ENCODE measurements at places on chromosomes 2 and 18. TPM values are rescaled to one million over a fixed set of nuclear protein-coding genes. Genes with fewer than 3 reads are reported as not detected.

DNA sequence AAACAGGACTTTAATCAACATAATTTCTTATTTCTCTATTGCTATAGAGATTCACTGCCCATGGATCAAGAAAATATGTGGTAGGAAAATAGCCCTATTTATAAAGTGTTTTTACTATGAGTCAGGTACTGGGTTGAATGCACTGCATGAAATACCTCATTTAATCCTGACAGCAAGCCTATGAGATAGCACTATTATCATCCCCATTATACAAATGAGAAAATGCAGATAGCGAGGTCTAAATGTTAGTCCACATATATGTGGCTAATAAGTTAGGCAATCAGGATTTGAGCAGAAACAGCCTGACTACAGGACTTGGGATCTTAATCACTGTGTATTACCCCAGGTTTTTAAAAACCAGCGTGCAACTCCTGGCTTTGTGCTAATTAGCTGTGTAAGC, 8.5 kb upstream of the LYPD1 start:
- DNase-seq, result no peak

Gene VIT
- 0.48 TPM for total RNA-seq

Gene ZNF385B
- not detected for total RNA-seq

GRCh38 chr2:43131051-43131889, 95.1 kb downstream of the ZFP36L2 start:
- peak; percentile 82 for DNase-seq

- no peak for DNase-seq
Observed at GRCh38 chr2:1621041-1621440, 123.3 kb downstream of the PXDN start.

DNA sequence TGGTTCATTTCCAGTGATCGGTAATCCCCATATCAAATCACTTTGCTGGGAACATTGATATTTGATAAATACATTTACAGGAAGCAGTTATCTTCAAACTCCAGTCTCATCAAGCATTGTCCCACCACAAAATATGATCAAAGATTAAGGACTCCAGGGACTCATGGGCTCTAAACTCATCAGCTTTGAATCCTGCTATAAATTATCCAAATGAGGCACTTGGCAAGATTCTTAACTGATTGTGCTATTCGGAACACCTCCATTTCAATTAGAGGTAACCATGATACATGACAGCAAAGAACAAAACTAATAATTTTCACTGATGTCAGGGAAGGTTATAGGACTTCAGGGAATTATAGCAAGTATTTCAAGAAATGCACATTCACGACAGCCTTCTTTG, 1088.1 kb upstream of the PIK3C3 start:
- DNase-seq, result no peak

- DNase-seq, result no peak
Observed at GRCh38 chr18:336713-337112, 68.9 kb upstream of the THOC1 start.

Gene ANKRD30B
- total RNA-seq, result not detected

GRCh38 chr2:134290358-134290757, 36.5 kb downstream of the MGAT5 start:
- DNase-seq, result no peak

DNA sequence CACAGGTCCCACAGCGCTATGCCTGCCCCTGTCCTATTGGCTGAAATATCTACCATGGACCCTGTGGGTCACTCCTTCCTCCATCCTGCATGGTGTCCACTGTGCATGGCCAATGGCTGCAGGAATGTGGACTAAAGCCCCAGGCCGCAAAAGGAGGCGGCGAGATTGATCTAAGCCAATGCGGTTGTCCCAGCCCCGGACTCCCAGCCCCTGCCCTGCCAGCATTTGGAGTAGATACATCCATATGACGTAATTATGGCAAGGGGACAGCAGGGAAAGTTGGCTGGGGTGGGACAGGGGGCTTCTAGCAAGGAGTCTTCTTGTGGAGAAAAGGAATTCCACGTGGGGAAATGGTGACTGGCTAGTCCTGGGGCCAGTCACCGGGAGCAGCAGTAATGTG, 11.4 kb upstream of the ZNF516 start:
- no peak for DNase-seq

- peak; percentile 4 for DNase-seq
Observed at GRCh38 chr2:95314964-95315611, 17.9 kb downstream of the KCNIP3 start.

- DNase-seq, result no peak
Observed at GRCh38 chr2:31136732-31137131, 1.5 kb downstream of the GALNT14 start.

DNA sequence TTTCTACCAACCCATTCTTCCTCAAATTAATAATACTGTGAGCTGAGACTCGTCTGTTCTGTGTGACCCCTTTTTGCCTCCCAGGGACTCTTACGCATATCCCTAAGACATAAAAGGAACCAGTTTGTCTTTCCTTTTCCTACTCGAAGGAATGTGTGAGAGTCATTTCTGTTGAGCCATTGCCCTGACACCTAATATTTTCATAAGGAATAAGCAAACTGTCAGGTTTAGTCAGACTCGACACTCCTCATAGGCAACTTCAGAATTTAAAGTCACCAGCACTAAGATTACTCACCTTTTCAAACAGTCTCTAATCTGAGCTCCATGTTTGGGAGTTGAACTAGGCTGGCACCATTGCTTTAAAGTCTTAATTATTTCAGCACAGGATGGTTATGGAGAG, 305.5 kb downstream of the IKZF2 start:
- DNase-seq, result peak; percentile 3

Gene FN1
- total RNA-seq, result 3,760 TPM

Gene DYSF
- total RNA-seq, result 134 TPM

DNA sequence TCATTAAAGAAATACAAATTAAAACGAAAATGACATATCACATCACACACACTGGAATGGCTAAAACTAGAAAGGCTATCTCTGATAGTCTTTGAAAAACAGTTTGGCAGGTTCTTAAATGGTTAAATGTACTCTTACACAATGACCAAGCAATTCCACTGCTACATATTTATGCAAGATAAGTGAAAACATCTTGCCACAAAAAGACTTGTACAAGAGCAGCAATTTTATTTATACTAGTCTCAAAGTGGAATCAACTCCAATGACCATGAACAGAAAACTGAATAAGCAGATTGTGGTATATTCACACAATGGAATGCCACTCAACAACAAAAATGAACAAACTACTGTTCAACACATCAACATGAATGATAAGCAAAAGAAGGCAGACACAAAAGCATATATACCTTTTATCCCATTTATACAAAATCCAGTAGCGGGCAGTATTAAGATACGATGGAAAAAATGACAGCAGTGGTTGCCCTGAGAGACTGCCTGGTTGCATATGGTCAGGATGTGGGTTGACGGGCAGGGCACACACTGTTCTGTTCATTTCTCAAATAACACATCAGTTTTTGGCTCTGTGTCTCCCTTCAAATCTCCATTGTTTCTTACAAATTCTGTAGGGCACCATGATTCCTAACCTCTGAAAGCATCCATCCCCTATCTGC, 25.4 kb downstream of the SP100 start:
- peak; percentile 82 for DNase-seq

DNA sequence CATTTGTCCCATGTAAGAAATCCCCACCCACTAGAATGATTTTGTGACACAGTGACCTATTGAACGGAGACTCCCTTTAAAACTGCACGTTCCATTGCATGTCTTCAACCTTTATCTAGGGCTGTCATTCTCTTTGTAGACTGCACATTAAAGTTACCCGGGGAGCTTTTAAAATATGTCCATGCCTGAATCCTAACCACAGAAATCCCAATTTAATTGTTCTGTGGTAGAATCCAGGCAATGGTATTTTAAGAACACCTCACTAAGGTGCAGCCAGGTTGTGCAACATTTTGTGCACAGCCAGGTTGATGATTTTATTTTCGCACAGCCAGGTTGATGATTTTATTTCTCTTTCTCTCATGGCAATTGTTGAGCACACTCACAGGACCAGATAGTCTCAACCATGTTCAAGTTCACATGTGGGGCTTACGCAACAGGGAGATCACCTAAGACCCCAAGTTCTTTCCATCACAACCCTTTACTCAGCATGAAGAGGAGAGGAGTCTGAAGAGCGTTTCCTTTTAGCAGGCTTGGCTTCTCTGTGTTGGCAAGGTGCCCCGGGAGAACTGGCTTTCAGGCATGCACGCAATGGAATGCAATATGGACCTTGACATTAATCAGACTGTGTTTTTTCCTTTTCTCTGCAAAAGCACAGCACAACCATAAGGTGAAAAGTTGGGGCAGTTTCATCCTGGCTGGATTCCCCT, 467.3 kb upstream of the ETAA1 start:
- peak; percentile 76 for DNase-seq

DNA sequence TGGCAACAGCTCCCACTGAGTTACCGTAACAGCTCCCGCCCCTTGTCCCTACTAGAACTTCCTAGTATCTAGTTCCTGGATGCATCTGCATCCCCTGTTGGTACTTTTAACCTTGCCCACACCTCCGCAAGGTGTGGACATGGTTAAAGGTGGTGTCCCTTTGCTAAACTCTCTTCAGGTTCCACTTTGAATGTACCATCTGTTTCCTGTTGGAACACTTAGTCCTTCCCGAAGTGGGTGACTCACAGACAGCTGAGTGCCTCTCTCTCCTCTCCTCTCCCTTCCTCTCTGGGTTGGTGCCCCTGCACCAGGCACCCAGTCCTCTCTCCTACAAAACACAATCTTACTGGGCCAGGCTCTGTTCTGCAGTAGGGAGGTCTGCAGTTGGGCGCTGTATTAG, 19.6 kb upstream of the REL start:
- no peak for DNase-seq

Gene TUBA4B
- total RNA-seq, result not detected

Gene RPRM
- total RNA-seq, result not detected

Gene LIMS3
- total RNA-seq, result 17.8 TPM

Gene ALPI
- not detected for total RNA-seq

- no peak for DNase-seq
Observed at GRCh38 chr2:109689973-109690372, 75.8 kb downstream of the SOWAHC start.

- no peak for DNase-seq
Observed at GRCh38 chr2:239930378-239930777, 94.8 kb downstream of the NDUFA10 start.

DNA sequence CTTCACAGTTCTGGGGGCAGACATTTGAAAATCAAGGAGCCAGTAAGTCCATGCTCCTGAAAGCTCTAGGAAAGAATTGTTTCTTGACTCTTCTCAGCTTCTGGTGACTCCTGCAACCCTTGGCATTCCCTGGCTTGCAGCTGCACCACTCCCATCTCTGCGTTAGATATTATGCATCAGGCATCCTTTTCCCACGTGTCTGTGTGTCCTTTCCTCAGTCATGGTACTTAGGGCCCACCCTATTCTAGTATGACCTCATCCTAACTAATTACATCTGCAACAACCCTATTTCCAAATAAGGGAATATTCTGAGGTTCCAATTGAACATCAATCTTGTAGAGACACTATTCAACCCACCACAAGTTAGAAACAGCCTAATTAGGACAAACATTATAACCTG, 931.7 kb upstream of the CHAC2 start:
- no peak for DNase-seq

Gene ANKRD29
- 2.6 TPM for total RNA-seq
